ENCODE measurements at places on chromosomes 12 and 14.

DNA sequence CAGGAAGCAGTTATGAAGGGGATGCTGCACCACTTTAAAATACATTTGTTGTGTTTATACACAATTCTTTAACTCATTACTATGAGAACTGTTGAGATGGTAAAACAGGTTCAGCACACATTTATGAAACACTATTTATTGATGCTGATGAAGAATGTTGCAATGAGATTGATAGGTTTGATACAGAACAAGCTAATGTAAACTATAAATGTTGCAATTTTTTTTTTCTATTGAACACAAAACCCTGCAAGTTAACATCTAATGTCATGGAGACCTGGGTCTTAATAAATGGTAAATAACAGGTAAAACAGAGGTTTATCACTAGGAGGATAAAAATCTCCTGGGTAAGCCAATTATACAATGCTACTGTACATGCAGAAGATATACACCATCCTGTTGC lies 857.6 kb downstream of the FSCB start:
- DNase-seq, result no peak

- DNase-seq, result no peak
Observed at GRCh38 chr12:91105807-91106206, 5.5 kb downstream of the LUM start.

DNA sequence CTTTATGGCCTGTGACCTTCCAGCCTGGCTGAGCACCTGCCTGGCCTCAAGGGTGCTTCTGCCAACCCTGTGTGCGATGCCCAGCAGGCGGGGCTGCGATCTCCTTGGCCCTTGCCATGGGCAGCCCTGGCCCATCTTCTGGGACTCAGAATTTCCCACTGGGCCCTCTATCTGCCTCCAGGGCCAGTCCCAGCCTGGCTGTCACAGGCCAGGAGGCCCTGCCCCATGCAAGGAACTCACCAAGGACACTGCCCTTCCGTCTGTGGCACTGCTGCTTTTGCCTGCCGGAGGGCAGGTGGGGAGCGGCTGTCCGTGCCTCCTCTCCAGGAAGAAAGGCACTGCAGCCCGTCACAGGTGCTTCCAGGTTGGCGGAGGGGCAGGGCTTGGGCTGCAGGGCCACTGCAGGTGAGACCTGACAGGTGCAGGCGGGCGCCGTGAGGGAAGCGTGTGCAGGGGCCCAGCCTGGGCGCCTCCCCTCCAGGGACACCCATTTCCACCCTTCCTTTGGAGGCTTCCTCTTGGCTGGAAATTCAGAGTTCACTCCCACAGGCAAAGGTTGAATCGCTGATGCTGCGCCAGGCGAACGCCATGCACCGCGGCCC lies 177.8 kb downstream of the KIF26A start:
- no peak for DNase-seq

GRCh38 chr14:77991128-77991772 lies 178.9 kb upstream of the NRXN3 start:
- no peak for DNase-seq

- no peak for DNase-seq
Observed at GRCh38 chr12:83971781-83972180, 940.8 kb downstream of the SLC6A15 start.

DNA sequence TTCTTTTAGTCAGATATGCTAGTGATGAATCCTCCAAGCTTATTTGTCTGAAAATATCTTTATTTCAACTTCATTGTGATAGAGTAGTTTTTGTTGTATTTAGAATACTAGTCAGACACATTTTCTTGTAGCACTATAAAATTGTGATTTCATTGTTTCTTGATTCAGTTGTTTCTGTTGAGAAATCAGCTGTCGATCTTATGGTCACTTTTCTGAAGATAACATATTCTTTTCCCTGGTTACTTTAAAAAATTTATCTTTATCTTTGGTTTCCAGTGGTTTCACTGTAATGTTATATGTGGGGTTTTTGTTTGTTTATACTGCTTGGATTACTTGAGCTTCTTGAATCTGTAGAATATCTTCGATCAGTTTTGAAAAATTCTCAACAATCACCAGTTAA lies 426.1 kb downstream of the SOX5 start:
- no peak for DNase-seq

DNA sequence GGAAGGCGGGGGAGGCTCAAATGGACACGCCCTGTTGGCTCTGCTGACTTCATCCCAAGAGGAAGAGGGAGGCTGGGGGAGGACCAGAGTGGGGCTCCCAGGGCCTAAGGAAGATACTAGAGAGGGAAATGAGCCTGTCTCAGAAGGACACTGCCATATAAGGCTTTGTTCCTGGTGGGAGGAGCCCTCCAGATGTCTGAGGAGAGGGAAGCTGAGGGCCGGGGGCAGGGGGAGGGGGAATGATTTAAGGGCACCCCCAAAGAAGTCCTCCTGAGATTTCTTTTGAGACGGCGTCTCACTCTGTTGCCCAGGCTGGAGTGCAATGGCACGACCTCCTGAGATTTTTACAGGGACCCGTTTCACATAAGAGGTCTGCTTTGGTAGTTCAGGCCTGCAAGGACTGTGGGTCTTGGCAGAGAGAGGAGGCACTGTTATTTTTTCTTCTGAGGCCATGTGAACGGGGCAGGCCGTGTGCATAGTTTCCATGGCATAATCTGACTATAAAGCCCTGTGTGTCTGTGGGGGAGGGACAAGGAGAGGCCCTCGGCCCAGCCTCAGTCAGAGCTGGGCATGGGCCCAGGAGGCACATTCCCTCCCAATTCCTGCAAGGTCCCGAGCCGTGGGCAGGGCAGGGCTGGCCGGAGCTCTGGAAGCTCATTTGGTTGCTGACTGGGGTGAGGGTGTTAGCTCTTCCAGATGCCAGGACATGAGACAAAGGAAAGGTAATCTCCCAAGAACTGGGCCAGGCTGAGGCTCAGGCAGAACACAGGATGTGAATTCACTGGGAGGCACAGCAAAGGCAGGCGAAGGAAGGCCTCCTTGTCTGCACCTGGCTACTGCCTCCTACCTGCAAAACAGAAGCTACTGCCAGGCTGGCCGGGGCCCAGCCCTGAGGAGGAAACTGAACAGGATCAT lies 22.2 kb upstream of the PLEKHG3 start:
- DNase-seq, result peak; percentile 92

DNA sequence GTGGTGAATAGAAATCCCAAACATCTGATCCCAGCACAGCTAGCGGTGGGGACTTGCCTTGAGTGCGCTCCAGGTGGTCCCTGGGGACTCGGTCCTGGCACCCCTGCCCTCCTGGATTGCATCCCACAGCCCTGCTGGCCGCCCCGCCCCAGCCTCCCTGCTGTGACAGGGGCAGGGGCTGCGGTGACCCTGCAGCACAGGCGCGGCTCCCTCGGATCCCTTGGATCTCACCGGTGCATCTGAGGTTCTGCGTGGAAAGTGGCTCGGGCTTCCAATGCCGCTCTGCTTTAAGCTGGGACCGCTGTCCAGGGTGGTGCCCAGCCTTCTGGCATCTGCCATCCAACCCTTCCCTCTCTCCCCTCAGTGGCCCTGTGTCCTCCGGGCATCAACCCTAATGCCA lies 16.0 kb downstream of the ANKRD9 start:
- peak; percentile 20 for DNase-seq

GRCh38 chr12:16018306-16018705 lies 107.2 kb downstream of the DERA start:
- no peak for DNase-seq

DNA sequence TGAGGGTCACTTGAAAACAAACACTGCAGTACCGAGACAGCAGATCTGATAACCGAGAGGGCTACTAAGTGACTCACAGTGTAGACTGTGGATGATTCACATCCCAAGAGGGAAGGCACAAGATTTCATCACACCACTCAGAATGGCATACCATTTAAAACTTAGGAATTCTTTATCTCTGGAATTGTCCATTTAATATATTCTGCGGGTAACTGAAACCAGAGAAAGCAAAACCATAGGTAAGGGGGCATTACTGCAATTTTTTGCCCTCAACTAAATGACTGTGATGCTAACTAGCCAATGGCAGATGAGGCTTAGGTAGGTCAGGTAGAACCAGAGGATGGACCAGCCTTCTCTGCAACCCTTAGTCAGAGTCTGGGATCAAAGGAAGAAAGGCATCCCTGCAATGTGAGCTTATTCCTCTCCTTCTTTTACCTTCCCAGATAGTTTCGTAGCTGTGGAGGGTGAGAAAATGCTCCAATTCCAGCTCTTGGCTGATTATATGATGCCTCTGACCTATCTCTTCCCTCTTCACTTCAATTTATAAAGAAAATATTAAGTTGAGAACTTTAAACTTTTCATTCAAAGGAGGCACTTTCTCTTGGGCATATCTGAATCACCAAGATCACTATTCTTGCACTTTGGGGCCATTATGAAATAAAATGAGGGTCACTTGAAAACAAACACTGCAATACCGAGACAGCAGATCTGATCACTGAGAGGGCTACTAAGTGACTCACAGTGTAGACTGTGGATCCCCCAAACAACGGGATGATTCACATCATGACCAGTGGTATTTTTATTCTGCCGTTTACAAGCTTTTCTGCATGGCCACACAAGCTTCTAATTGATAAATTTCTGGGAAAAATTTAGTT lies 6.8 kb downstream of the ART4 start:
- no peak for DNase-seq

GRCh38 chr12:93380480-93381121 lies 2.9 kb downstream of the NUDT4 start:
- DNase-seq, result no peak

- DNase-seq, result no peak
Observed at GRCh38 chr12:109287181-109287580, 21.9 kb downstream of the FOXN4 start.

- no peak for DNase-seq
Observed at GRCh38 chr12:95014554-95014953, 11.1 kb upstream of the NDUFA12 start.

DNA sequence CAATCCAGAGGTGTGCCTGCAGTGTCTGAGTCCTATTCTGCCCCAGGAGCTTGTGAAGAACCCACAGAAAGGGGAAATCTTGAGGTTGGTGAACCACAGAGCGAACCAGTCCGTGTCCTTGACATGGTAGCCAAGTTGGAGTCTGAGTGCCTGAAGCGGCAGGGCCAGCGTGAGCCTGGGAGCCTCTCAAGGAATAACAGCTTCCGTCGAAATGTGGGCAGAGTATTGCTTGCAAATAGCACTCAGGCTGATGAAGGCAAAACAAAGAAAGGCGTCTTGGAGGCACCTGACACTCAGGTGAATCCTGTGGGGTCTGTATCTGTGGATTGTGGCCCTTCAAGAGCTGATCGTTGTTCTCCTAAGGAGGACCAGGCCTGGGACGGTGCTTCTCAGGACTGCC lies 60.5 kb downstream of the ATG14 start:
- DNase-seq, result no peak

DNA sequence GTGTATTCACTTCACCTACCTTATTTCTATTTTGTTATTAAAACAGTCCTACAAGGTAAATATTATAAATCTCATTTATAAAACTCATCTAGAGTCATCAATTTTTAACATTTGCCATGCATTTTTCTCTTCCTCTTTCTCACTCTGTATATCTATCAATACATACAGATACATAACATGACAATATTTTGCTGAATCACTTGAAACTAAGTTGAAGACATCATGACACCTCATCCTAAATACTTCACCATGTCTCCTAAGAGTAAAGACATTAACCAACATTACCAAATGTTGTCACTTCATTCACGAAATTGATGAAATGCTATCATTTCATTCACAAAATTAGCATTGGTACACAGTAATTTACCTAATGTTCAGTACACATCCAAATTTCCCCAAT lies 181.8 kb downstream of the PAX9 start:
- no peak for DNase-seq

DNA sequence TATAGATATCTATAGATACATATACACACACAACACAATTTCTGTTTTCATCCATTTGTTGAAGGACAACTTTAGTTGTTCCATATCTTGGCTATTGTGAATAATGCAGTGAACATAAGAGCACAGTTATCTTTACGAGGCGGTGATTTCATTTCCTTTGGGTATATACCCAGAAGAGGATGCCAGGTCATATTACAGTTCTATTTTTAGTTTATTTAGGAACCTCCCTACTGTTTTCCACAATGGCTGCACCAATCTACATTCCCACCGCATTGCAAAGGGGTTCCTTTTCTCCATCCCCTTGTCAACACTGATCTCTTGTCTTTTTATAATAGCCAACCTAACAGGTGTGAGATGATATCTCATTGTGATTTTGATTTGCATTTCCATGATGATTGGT lies 143.4 kb upstream of the ARHGAP5 start:
- DNase-seq, result no peak

DNA sequence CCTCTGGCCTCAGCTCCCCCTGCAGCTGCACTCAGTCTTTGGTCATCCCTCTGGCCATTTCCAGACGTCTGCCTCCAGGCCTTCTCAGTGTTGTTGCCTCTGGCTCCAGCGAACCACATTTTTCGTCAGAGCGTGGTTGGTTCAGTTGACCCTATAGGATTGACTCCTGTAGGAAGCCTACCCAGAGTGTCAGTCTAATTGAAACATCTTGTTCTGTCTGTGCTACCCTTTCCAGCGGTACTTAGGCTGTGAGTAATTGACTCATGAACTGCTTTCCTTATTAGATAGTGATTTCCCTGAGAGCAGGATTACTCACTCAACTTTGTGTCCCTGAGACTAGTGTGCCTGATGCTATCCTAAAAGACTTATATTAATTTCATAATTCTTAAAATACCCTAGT lies 373.2 kb downstream of the ATP23 start:
- DNase-seq, result no peak

DNA sequence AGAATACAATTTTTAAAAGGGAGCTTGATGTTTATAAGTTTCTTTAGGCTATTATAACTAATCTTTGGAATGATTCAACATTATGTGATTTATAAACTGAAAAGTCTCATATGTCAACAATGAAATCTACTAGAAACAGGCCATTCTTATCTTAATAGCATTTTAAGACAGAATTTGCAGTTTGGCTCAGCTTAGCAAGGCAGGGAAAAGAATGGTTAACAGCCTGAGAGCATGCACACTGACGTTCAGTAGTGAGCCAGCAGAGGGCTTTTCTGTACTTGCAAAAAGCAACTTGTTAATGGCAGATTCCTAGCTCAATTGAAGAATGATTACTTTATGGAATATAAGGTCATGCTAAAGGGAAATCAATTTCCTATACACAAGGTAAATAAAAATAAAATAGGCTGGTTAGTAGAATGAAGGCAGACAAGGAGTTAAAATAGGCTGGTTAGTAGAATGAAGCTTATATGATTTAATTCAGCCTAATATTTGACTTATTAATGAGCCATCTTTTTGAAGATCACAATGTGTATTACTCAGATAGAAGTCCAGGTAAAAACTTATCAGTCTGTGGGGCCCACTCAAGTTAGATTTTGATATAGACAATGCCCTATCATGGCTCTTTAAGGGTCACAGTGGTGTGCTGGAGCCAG lies 95.9 kb downstream of the OTOGL start:
- DNase-seq, result peak; percentile 51

DNA sequence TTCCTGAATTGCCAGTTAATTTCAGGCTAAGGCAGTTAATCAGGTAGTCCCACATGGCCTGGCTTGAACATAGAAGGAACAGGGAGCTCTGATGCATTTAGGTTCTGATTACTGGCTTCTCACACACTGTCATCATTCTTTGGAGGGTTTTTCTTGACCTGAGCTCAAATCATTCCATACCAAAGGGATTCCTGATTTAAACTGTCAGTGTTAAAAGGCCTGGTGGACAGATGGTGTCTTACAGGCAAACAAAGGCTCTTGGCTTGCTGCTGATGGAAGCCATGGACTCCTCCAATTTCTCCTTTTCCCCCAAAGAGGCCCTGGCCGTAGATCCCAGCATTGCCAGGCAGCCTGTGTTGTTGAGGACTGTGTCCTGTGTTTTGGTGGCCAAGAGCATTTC lies 30.2 kb downstream of the CACNA1C start:
- DNase-seq, result no peak

- DNase-seq, result no peak
Observed at GRCh38 chr14:104277416-104278213, 139.2 kb downstream of the KIF26A start.

- DNase-seq, result no peak
Observed at GRCh38 chr12:47686645-47687240, 19.1 kb downstream of the RPAP3 start.
